ENCODE measurements at places on chromosomes 7 and 10.

GRCh38 chr7:36165059-36165458 lies 12.0 kb downstream of the EEPD1 start:
- DNase-seq: no peak

DNA sequence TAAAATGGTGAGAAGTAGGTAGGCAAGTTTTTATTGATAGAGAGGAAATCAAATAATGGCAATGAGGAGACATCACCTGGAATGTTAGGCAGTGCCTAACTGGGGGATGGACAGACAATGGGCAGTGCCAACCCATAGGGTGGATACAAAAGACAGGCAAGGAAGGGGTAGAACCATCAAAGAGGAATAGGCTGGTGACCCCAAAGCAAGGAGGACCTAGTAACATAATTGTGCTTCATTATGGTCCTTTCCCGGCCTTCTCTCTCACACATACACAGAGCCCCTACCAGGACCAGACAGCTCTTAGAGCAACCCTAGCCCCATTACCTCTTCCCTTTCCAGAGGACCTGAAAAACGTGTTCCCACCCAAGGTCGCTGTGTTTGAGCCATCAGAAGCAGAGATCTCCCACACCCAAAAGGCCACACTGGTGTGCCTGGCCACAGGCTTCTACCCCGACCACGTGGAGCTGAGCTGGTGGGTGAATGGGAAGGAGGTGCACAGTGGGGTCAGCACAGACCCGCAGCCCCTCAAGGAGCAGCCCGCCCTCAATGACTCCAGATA lies 30.0 kb downstream of the PRSS2 start:
- no peak for DNase-seq

- DNase-seq: no peak
Measured at GRCh38 chr7:135712182-135712782, 15.7 kb downstream of the SLC13A4 start.

GRCh38 chr7:25906003-25906402 lies 246.0 kb upstream of the NFE2L3 start:
- DNase-seq: no peak

DNA sequence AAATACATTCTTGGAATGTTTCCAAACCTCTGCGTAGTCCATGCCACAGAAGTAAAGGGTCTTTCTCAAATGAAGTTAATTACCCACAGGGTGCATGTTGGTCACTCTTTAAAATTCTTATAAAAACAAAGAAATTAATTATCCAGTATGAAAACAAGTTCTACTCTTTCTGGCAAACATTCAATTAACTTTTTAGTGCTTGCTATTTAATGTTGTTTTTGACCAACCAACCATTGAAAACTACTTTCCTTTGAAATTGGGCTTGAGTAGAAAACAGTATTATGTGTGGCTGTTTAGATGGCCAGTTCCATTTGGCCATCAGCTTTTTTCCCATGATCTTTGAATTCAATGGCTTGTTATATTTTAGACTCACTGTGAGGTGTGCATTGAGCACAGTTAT lies 83.0 kb downstream of the TAF3 start:
- no peak for DNase-seq

DNA sequence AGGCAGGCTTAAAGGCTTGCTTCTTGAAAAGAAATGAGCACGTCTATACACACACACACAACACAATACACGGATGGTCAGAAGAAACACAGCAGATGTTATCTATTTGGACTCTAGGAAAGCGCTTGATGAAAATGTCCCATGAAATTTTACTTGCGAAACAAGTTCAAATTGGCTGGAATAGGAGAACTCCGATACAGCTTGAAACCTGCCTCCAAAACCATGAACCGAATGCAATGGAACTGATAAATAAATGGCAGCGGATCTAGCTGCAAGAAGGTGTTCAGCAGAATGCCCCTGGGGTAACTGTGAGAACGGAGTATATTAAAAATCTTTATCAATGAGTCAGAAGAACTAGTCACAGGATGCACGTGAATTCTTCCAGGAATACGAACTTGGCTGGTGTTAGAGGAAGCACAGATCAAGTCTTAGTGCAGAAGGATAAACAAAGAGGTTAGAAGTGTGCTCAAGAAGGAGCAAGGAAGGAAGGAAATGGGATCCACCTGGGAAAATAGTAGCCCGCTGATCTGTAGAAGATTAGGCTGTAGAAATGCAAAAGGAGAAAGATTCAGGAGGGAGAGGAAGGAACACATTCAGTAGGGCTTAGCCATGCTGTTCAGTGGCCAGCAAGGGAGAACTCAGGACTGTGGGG lies 142.0 kb upstream of the PRKCQ start:
- no peak for DNase-seq

DNA sequence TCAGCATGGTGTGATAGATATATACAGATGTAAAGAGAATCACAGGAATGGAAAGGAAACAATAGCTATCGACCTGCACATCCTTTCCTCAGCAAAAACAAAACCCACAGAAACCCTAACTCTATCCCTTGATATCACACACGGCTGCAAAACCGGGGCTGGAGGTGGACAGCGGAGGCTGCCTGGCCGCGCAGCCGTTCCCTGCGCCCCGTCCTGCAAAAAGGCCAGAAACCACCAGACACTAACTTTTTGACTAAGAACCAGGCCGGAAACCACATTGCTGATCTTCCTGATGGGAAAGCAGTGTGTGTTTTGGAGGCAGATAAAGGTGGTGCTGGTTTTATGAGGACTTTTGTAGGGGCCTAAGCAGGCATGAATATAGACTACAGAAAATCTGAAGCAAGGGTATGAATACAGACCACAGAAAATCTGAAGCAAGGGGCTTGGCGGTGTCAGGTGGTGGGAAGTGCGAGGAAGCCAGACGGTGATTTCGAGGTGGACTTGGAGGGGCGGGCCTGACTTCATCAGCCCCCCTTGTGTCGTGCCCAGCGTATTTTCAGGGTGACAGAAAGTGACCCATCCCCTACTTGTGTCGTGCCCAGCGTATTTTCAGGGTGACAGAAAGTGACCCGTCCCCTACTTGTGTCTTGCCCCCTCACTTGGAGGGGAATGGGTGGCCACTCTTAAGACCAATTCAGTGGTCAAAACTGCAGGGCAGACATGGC lies 123.3 kb downstream of the WDR37 start:
- DNase-seq: no peak
